Thyroid gland (tissue), 4 donors: ENCODE measurements at places on chromosomes 16 and 17. TPM values are rescaled to one million over a fixed set of nuclear protein-coding genes. Genes with fewer than 3 reads are reported as not detected.

ALDOC gene
- 8.3 TPM for total RNA-seq

CCL16 gene
- total RNA-seq = not detected

KRTAP4-5 gene
- total RNA-seq = not detected

- H3K27me3 ChIP-seq = no peaks in the 10 kb centered on the region
- no peak overlapping the region for H3K4me3 ChIP-seq
- peaks cover 4% of the 10 kb centered on the region for H3K4me1 ChIP-seq
- DNase-seq = no peak
- H3K27ac ChIP-seq = no peak overlapping the region
Observed at GRCh38 chr17:59680314-59680713, 26.9 kb downstream of the PTRH2 start.

DNA sequence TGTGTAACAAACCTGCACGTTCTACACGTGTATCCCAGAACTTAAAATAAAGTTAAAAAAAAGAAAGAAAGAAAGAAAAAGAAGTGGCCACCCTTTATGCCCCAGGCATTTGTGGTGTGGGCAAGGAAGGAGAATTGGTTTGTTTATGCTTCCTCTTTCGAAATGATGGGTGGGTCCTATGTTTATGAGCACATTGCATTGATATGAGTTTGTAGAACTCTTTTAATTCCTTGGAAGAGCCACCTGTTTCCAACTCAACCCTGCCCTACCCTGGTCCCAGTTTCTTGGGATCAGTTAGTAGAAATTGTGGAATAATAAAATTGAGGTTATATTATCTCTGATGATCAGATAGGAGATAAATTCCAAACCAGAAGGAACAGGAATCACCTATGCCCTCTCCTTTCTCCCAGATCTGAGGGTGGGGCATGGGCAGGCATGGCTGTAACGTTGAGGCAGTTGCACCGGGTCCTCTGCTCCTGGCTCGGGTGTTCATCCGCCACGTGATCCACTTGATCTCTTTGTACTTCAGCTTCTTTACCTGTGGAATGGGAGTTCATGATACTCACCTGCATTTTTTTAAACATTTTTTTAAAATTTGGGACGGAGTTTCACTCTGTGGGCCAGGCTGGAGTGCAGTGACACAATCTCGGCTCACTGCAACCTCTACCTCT, 15.9 kb downstream of the CHAD start:
- no peaks in the 10 kb centered on the region for H3K27me3 ChIP-seq
- peaks cover 26% of the 10 kb centered on the region for H3K4me1 ChIP-seq
- DNase-seq = no peak
- H3K4me3 ChIP-seq = no peak overlapping the region
- peak overlapping the region; percentile 70 for H3K27ac ChIP-seq
- H3K36me3 ChIP-seq = no peaks in the 10 kb centered on the region

DNA sequence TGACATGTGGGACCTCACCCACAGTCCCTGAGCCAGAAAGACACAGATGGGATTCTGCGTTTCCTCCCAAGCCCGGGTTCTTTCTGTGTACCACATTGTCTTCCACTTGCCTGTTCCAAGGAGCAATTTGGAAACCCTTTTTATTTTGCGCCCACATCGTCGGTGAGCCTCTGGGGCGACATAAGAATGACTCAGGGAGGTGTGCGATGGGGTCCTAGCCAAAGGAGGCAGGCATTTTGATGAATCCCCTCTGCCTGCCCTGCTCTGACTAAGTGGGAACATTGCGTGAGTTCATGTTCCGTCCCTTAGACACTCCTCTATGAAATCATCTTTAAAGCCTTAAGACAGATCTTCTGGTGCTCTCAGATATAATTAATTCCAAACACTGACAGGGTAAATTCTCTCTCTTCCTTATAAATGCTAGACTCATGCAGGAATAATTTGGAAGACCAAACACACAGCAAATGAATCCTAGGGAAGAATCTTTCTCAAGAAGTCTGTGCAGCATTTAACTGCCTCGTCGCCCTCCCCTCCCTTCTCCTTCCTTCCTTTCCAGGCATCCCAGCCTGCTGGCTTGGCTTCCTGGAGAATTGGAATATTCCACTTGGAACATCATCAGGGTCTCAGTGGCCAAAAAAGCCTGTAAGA, 52.7 kb upstream of the FOXF1 start:
- no peak for DNase-seq
- no peak overlapping the region for H3K4me3 ChIP-seq
- H3K27ac ChIP-seq = no peak overlapping the region
- H3K27me3 ChIP-seq = no peaks in the 10 kb centered on the region
- H3K4me1 ChIP-seq = no peaks in the 10 kb centered on the region

DNA sequence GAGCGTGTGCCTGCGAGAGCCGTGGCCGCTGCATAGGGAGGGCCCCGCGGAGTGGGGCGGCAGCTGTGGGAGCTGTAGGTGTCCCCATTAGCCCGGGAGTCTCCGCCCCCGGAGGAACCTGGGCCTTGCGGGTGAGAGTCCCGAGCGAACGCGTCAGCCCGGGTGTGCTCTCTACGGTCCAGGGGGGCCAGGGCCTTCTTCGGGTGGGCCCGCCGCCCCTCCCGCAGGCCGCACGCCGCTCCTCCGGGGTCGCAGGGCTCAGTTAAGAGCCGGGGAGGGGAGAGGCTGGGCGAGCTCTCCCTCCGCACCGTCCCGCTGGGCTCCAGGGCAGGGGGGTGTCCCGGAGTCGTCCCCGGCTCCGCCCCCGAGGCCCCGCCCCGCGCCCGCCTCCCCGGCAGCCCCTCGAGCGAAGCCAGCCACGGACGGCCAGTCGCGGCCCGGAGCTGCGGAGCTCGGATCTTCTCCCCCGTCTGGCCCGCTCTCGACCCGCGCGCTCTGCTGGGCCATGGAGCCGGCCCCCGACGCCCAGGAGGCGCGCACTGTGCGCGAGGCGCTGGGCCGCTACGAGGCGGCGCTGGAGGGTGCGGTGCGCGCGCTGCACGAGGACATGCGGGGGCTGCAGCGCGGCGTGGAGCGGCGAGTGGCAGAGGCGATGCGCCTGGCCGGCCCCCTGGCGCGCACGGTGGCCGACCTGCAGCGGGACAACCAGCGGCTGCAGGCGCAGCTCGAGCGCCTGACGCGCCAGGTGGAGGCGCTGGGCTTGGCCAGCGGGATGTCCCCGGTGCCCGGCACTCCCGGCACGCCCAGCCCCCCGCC, at the start of gene SMTNL2:
Gene SMTNL2 (plus strand): TSS at position 429 of the 816 bp plus-strand sequence. CDS start 77 bp downstream, at position 506.
- H3K4me3 ChIP-seq = peak within 1 kb of the TSS; percentile 30
- DNase-seq = peak; percentile 12
- H3K36me3 ChIP-seq = no peaks in the 10 kb centered on the region
- H3K27me3 ChIP-seq = peaks cover 11% of the 10 kb centered on the region
- no peak within 1 kb of the TSS for H3K27ac ChIP-seq

DNA sequence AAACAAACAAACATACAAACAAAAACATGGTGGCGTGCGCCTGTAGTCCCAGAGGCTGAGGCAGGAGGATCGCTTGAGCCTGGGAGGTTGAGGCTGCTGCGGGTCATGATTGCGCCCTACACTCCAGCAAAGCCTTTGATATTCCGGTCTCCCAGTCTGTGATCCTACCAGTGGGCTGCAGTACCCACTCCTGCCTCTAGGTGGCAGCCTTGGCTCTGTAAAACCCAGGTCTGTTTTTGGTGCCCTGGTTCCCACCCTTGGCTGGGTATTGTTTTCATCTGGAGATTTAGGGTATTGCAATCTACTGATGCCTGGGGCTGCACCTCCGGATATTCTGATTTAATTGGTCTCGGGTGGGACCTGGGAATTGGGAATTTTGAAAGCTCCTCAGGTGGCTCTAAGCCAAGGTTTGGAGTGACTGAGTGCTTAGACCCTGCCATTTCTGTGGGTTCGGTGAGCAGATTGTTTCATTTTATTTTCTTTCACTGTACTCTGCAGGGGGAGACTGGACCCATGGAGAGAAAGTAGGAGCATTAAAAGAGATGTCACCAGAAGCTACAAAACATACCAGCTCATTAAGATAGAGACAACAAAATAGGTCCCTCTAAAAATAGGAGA, 40.5 kb downstream of the MYH3 start:
- H3K4me1 ChIP-seq = no peaks in the 10 kb centered on the region
- no peaks in the 10 kb centered on the region for H3K27me3 ChIP-seq
- DNase-seq = peak; percentile 81
- no peaks in the 10 kb centered on the region for H3K36me3 ChIP-seq
- H3K27ac ChIP-seq = no peak overlapping the region
- no peak overlapping the region for H3K4me3 ChIP-seq
